ENCODE measurements at places on chromosomes 11 and 22.

DNA sequence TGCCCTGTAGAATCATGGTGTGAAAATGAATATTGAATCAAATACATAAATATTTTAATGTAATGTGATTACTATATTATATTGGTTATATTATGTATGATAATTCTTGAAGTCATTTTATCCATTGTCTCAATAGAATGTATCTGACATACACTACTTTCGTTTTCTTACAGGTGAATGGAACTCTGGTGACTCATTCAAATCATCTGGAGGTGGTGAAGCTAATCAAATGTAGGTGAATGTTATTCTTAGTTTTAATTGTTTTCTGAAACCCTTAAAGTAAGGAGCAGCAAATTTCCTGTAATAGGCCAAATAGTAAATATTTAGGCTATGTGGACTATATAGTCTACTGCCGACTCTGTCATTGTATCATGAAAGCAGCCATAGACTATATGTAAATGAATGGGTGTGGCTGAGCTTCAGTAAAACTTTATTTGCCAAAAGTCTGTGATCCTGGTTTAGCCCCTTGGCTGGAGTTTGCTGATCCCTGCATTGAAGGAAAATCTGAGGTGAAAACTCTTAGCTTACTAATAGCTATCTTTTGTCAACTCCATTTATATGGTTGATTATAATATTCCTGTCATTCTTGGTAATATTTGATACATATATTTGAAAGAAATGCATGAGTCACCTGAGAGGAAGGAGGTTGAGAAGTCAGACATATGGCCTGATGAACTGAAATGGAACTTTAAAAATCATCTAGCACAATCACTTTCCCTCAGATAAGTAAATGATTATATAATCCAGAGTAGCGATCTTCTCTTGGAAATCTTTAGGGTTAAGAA, 87.2 kb upstream of the GRIK4 start:
- DNase-seq: no peak

GRCh38 chr22:31488988-31489617, 539 bp downstream of the EIF4ENIF1 start:
- DNase-seq: peak; percentile 12

- DNase-seq: no peak
Observed at GRCh38 chr11:106331176-106331575, 253.7 kb downstream of the AASDHPPT start.

DNA sequence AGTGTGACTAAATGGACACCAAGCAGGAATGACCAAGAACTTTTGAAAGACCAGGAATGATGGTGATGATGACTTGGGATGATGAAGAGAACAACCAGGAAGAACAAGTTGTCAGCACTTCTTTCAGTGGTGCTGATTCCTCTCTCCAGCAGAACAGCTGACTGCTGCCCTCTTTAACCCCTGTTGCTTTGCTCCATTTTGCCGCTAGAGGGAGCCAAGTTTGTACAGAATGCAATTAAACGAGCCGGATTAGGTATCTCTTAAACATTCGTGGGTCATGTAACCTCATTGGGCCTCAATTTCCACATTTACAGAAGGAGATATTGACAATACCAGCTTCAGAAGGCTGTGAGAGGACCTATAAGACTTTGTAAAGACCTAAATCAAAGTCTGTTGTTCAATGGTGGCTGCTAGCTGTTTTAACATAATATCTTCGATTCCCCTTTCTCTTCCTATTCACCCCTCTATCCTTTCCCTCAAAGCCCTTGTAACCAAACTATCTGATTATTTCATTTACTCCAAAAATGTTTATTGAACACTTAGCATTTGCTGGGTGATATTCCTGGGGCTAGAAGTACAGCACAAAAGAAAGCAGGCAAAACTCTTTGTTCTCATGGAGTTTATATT, 1.9 kb downstream of the OR4S1 start:
- DNase-seq: peak; percentile 62

DNA sequence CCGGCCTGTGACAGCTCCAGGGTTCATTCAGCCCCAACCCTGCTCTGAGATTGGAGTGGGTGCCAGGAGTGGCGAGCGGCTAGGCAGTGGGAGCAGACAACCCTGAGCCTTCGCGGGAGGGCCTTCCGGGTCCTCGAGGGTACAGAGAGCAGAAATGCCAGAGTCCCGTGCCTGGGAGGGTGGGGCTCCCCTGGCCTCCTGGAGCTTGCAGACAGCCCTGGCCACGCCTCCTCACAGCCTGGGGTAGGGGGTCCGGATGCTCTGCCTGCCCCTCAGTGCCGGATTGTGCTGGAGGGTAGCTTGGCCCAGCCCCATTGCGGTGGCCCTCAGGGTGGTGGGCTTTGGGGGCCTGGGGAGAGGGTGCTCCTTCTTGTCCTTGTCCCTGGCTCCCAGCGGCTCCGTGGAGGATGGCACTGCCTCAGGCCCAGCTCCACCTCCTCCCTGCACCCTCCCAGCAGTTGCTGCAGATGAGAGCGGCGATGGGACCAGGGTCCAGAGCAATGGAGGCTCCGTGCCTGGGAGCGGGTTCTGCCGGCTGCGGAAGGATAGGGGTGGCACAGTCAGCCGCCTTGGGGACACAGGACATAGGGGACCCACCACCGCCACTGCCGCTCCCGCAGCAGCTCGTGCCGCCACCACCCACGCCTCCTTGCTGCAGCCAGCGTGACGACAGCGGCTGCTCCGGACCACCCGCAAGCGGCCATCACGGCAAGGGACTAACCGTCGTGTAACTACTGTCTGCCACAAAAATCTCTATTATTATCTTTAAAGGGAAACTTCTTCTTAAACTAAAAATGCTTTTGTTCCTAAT, 34.9 kb upstream of the OR10G7 start:
- peak; percentile 26 for DNase-seq

DNA sequence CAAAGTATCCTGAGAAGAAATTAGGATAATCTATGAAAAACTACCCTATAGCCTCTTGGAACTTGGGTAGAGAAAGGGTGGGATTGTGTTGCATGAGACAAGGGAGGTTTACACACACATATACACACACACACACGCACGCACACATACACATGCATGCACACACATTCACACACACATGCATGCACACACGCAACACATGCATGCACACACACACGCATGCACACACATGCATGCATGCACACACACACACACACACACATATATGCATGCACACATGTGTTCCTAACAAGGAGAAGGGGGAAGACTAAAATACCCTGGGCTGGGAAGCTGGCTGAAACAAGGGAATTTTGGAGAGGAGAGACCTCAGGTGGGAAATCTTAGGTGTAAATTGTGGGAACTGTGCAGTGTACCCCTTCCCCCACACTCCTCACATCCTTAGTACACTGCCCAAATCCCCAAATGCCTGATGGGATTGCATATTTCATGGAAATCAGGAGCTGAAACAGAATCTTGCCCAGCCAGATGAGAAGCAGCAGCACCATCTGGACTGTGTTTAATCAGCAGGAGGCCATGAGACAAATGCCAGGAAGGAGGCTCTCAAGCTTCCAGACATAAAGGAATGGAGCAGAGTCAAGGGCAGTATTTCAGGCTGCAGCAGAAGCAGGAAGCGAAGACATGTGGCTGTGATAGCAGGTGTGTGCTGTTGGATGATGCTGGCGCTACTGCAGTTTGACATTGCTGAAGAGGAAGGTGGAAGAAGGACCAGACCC, 14.6 kb upstream of the POLD3 start:
- DNase-seq: no peak

DNA sequence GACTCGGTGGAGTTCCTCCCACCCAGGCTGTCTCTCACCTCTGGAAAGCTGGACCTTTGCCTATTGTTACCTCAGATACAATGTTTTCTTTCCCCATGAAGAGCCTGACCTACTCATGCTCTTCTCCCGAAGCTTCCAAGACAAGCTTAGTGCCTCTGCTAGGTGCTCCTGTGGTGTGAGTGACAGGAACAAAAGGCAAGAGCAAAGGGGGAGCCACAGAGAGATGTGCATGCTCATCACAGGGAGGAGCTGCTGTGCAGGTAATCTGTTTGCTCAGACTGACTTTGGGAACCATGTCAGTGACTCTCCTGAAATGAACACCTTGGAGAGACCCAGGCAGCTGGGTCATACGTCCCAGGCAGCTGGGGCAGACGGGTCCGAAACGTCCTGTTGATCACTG, 53.6 kb upstream of the VSTM5 start:
- DNase-seq: no peak

DNA sequence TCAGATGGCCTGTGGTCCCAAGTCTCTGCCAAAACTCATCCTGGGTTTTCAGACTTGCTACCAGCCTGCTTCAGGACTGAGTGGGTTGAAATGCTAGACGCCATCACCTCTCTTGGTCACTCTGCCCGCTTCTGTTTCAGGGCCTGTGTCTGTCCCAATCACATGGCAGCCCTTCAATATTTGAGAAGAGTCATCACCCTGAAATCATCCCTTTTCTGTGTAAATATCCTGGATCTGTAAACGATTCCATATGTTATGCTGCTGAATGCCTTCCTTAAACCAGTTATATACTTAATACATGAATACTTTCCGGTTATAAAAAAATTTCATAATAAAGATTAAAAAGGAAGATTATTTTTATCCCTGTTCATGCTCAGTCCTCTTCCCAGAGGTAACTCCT, 39.8 kb upstream of the TLCD5 start:
- no peak for DNase-seq

GRCh38 chr11:79139900-79140299, 300.9 kb downstream of the TENM4 start:
- DNase-seq: no peak

DNA sequence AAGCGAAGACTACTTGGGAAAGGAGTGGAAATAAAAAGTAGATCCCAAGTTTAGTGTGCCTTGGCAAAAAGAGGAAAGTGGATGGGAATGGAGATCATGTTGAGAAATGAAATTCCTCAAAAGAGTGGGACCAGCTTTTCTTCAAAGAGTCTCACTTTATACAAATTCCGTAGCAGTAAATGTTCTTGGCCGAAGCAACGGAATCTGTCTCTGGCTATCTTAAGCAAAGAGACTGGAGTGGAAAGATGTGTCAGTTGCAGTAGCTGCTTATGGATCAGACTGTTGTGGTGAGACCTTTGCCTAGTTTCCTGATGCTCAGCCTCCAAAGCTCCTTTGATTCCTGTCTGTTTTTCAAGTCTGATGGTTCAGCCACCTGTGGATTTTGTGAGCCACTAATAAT, 73.6 kb downstream of the CSTPP1 start:
- DNase-seq: no peak

DNA sequence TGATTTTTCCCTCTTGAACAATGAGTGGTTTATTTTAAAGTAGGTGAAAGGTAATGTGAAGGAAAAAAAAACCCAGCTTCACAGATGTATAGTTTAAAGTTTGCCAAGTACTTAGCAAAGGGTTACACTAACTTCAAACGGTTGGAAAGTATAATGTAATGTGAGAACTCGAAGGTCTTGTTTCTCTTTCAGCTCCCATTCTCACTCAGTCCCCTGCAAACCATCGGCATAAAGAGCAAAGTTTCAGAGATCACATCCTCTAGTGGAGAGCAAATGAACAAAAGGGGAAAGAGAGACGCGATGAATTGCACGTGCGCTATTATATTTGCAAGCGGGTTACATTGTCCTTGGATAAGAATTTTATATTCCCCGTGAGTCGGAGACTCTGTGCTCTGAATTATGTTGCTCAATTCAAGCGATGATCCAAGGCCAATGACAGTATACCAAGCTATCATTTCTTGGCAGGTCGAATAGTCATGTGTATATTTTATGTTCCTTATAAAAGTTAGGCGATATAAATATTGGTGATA, 37.6 kb upstream of the BIRC3 start:
- no peak for DNase-seq

DNA sequence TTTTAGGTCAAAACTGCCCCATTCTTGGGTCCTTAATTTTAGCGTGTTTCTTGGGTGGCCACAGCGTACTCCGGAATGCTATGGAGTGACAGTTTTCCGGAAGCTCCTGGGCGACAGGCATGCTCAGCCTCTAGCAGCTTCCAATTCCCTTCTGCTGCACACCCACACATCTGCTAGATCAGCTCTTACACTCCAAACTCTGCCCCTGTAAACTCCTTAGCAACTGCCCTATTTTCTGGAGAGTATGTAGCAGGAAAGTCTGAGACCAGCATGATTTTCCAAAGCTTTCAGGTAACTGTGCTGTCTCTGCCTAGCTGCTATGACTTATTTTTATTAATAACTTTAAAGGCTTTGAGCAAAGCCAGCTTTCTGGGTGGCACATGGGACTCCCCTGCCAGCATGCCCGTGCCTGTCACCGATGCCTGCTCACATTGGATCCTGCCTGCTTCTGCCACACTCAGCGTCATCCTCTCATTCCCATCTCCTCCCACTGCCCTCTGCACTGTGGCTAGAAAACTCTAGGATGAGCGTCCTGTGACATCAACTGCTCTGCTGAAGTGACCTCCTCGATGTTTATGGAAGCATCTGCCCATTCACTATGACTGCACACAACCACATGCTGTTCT, 17.3 kb downstream of the TOLLIP start:
- DNase-seq: no peak

DNA sequence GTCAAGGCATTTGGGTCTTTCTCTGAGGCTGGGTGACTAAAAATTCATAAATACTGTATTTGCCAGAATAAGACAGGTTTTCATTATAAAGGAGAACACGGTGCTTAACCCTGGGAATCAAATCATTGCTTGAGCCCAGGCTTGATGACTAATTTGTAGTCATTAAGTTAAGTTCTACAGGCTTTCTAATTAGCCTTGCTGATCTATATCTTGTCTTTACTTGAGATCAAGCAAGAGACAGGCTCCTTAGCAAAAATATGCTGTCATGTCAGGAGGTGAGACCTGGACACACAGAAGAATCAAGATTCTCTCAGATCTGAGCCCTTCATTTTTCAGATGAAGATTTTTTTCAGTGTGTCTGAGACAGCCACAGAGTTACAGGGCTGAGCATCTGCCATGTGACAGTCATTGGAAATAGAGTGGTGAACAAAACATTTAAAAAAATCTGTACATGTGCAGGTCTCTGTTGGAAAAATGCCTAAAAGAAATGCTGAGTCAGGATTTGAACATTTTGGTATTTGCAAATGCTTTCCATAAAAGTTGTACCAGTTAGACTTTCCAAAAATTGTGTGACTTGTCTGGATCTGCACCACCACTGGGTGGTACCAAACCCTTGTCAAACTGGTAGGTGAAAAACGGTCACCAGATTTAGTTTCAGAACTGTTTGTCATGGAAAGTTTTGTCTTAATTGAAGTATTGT, 14.6 kb downstream of the ACAT1 start:
- no peak for DNase-seq

DNA sequence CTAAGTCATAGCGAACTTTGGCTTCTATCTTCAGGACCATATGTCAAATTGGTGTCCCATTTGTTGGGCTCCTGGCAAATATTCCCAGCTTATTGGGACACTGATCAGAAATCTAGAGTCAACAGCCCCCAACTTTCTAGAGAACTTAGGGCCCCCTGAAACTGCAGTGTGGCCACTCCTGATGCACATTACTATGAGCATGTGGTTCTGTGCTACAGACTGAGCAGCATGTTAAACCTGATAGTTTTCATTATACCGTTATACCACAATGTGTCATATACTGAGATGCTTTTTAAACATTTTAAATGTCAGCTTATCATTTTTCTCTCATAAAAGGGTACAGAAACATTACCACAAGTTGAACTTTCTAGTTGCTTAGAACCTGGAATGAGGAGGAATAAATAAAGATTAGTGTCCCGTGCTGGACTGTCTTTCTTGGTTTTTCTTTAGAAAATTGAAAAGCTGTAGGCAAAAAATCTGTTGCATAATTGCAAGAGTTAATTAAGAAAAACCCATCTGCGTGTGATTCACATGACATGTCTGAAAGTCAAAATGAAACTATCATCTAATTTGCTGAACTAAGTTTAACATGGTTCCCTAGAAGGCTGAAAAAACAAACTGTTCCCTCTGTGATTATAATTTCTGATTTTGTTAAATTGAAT, 16.4 kb upstream of the CTSC start:
- no peak for DNase-seq

- DNase-seq: no peak
Observed at GRCh38 chr11:75898871-75899270, 83.9 kb downstream of the UVRAG start.

- no peak for DNase-seq
Observed at GRCh38 chr11:105100981-105101630, 38.5 kb downstream of the CARD18 start.

Data from naive thymus-derived CD4-positive, alpha-beta T cell (primary cell).